ENCODE measurements at places on chromosomes 4 and X.

GRCh38 chr4:40212674-40213527 lies 16.1 kb downstream of the RHOH start:
- DNase-seq, result no peak

GRCh38 chr4:22744478-22745062 lies 51.8 kb downstream of the GBA3 start:
- no peak for DNase-seq

GRCh38 chr4:72661830-72662229 lies 92.8 kb upstream of the ADAMTS3 start:
- no peak for DNase-seq

DNA sequence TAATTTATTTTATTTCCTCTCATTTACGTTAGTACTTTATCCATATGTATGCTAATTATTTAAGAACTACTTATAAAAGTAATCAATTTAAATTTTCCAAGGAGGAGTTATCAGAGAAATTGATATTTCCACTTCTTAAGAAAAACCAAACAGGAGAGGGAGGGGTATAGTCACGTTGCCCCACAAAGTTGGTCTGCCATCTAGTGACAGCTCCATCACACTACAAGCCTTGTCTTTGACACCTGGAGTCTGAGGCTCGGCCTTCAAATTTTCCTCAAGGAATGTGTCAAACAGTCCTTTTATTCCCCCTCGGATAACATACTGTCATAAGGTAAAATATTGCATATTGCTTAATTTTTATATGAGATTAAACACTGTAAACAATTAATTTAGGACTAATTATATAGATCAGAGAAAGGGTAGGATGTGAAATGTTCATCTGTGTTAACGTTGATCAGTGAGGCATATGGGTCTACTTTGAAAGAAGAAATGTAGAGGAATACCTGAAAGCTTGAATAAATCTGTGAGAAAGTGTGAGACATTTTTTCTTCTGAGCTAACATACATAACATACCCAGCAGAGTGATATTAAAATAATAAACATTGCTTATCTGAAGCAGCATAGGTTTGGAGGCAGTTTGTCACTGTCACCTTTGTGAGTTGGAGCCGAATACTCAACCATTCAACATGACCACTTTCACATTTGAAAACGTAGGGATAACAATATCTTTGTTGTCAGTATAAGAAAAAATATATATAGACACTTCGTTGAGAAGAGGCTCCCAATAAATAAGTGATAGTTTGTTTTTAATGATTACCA lies 114.4 kb downstream of the GLRA3 start:
- DNase-seq, result no peak

DNA sequence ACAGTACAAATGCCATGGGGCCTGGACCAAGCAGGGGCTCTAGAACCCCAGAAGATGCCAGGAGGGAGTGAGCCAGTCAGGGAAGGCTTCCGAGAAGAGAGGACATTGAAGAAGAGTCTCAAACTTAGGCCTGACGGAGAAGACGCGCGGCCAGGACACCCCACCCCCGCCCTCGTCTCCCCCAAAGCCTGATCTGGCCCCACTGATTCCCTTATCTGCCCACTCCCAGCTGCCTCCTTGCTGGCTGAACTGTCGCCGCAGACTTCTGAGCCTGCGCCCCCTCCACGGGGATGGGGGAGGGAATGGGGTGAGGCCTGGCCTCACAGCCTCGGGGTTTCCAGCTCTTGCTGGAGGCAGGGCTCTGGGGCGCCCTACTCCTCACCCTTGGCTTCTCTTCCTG lies 3.6 kb upstream of the GATA1 start:
- no peak for DNase-seq

- DNase-seq, result no peak
Measured at GRCh38 chr4:42638993-42639392, 17.9 kb downstream of the ATP8A1 start.

GRCh38 chr4:71251261-71251660 lies 87.6 kb upstream of the SLC4A4 start:
- no peak for DNase-seq

- DNase-seq, result no peak
Measured at GRCh38 chr4:147840838-147841738, 109.2 kb downstream of the ARHGAP10 start.

DNA sequence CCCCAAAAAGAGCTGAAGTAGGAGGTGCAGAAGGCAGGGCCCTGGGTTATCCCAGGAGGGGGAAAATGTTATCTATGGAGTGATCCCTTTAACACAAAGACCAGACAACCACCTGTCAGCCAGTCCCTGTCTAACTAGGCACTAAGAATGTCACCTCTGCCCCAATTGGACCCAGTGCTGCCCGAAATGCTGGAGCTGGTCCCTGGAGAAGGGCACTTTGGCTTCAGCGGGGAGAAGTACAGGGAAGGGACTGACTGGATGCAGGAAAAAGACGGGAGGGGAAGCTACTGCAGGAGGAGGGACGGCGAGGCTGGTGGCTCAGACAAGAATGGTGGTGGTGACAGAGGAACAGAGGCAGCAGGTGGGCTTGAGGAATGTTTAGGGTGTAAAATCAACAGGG lies 17.3 kb downstream of the PHKA2 start:
- DNase-seq, result no peak

DNA sequence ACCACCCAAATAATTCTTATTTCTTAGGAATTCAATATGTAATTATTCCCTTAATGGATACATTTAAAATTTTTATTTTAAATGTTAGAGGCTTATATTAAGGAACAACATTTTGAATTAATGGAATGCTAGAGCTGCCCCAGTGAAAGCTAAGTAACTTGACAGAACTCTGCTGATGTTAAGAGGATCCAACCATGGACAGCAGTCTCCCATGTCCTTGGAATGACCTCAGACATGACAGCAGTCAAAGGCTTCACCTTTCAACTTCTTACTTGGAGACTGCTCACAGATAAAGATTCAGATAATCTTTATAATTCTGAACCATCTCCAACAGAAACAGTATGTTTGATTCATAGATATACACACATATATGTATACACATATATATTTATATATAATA lies 17.2 kb downstream of the PDLIM3 start:
- DNase-seq, result no peak

- no peak for DNase-seq
Measured at GRCh38 chr4:54842226-54842625, 184.5 kb downstream of the KIT start.

GRCh38 chr4:104735174-104735573 lies 240.5 kb upstream of the CXXC4 start:
- no peak for DNase-seq

DNA sequence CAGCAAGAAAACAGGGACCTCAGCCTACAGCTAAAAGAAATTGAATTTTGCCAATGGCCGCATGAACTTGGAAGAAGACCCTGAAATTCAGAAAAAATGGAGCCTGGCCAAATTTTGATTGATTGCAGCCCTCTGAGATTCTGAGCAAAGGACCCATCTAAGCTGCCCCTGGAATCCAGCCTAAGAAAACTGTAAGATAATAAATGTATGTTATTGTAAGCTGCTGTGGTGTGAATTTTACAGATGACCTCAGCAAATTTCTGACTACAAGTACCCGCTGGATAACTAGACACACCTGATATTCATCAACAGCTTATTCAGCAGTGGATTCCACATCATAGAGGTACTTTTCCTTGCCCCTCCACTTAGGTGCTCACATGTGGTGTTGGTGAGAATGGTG lies 119.5 kb upstream of the EPHA5 start:
- no peak for DNase-seq

- DNase-seq, result no peak
Measured at GRCh38 chrX:28981952-28982351, 394.7 kb downstream of the IL1RAPL1 start.

GRCh38 chr4:147012059-147012707 lies 66.5 kb upstream of the TTC29 start:
- DNase-seq, result no peak

- DNase-seq, result no peak
Measured at GRCh38 chrX:123121241-123121640, 62.8 kb upstream of the GRIA3 start.

GRCh38 chr4:156456830-156457229 lies 503.2 kb upstream of the CTSO start:
- no peak for DNase-seq

DNA sequence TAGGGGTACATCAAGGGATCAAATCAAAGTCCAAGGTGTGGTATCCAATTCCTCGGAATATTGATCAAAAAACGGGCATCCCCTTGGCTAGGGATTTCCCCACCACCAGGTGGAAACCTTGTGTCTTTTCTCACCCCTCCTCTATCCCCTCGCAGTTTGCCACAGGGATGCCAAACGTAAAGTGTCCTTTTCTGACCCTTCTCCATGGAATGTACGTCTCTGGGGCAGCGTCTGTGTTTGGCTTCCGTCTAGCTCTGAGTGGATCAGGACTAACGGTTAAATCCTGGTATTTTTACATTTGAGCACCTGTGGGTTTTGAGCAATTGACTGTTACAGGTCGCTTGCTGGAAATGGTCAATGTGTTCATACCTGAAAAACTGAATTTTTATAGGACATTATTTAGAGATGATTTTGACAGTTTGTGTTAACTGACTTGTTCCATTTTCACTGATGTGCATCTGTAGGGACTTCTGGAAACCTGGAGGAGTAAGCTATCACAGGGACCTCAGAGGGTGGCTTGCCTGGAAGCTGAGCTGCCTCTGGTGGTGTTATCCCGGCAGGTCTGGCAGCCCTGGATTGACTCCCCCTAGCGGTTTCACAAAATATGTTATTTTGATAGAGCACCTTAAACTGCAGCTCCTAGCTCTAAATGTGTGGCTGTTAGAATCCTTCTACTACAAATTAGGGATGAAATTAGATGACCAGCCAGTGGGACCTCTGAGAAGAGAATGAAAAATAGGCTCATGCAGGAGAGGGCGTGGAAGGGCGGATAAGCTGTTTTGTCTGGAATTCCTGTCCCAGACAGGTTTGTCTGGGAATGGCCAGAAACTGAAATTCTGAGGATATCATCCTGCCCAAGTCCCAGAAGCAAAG lies 8.8 kb upstream of the MGST2 start:
- DNase-seq, result no peak

DNA sequence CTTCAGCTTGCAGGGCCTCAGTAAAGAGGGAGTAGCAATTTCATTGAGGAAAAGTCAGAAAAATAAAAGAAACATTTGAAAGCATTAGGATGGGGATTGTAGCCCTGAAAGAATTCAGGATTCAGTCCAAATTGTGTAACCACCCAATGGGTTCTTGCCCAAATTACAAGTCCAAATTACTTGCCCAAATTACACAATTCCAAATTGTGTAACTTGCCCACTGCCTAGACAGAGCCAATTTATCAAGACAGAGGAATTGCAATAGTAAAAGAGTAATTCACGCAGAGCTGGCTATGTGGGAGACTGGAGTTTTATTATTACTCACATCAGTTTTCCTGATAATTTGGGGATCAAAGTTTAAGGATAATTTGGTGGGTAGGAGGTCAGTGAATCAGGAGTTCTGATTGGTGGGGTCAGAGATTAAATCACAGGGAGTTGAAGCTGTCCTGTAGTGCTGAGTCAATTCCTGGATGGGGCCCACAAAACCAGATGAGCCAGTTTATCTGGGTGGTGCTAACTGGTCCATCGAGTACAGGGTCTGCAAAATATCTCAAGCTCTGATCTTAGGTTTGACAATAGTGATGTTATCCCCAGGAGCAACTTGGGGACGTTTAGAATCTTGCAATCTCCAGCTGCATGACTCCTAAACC lies 18.1 kb upstream of the PAGE5 start:
- no peak for DNase-seq

DNA sequence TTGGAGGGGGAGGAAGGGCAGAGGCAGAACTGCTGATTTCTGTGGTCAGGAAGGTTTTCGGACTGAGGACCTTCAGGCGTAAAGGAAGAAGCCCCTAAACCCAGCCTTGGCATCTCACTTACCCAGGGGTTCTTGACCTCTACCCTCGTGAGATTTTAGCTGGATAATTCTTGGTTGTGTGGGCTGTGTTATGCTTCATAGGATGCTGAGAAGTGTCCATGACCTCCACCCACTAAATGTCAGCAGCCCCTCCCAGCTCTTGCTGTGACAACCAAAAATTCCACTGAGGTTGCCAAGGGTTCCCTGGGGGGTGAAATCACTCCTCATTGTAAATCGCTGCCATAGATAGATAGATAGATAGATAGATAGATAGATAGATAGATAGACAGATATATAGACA lies 5.8 kb upstream of the CRLF2 start:
- DNase-seq, result no peak

DNA sequence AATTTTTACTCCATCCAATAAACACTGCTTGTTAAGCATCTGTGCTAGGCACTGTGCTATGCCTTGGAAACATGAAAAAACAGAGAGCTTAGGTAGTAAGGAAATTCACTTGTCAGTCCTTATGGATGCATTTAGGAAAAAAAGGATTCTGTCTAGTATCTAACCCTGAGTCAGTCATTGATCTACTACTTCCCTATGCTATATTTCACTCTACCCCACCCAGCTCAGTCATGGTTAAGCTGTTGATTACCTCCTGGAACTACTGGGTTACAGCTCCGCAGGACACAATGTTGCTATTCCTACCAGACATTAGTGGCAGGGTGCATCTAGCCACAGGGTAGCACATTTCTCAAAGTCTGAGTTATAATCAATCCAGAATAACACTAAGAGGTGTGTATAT lies 2.9 kb upstream of the USP53 start:
- no peak for DNase-seq

- DNase-seq, result no peak
Measured at GRCh38 chrX:79336869-79337815, 30.0 kb downstream of the ITM2A start.

DNA sequence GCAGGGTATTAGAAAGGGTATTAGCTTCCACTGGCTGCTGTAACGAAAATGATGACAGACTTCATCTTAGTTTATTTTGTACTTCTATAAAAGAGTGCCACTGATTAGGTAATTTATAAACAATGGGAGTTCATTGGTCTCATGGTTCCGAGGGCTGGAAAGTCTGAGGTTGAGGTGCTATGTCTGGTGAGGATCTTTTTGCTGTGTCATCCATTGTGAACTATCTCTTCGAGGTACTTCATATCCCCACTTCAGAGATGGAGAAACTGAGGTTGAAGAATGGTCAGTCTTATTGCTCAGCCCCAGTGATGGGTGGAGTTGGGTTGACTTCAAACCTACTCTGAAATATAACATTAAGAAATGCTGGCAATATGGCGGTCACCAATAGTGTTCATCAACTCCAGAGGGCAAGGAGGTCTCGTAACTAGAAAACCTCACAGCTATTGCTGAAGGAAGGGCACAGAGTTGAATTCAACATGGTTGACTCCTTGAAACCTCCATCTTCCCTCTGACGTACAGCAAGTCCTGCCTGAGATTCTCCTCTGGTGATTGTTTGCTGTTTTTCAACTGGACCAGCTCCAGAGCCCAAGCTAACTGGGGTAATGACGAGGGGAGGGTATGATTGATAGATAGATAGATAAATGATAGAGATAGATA lies 53.6 kb upstream of the SHOX start:
- no peak for DNase-seq

GRCh38 chr4:187069398-187069797 lies 345.7 kb upstream of the FAT1 start:
- no peak for DNase-seq

GRCh38 chrX:44871931-44872820 lies 812 bp upstream of the KDM6A start:
- no peak for DNase-seq

- DNase-seq, result no peak
Measured at GRCh38 chr4:89582756-89583505, 254.0 kb downstream of the SNCA start.

- DNase-seq, result no peak
Measured at GRCh38 chr4:99894998-99895397, 771 bp upstream of the LAMTOR3 start.

Measured in stimulated activated CD4-positive, alpha-beta T cell treated with anti-CD3 and anti-CD28 coated beads, Interleukin-1b, Interleukin-23, amount 100 ng/mL, for 1 hour (primary cell).